ENCODE measurements at places on chromosomes 1 and 21.
A peak's percentile ranks its signal among the peaks of the same experiment; 100 is the strongest.

DNA sequence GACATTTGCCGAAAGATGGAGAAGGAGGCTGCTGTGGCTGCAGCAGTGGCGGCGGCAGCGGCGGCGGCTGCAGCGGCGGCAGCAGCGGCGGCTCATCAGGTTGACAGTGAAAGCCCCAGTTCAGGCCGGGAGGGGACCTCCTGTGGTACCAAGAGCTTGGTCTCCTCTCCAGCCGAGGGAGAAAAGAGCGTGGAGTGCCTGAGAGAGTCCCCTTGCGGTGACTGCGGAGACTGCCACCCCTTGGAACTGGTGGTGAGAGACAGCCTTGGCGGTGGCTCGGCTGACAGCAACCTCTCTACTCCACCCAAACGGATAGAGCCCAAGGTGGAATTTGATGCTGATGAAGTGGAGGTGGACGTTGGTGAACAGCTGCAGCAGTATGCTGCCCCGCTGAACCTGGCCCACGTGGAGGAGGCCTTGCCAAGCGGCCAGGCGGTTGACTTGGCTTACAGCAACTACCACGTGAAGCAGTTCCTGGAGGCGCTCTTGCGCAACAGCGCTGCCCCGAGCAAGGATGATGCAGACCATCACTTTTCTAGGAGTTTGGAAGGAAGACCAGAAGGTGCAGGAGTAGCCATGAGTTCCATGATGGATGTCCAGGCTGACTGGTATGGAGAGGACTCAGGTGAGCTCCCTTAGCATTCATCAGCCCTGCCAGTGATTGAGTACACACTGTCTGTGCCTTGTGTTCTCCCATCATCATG, 6.3 kb downstream of the ZBTB8B start:
- no peak for DNase-seq

- no peak for DNase-seq
These were observed 25.6 kb downstream of the SAMSN1 start for GRCh38 chr21:14520535-14520934.

- no peak for DNase-seq
These were observed 23.3 kb upstream of the S100A7 start for GRCh38 chr1:153483776-153484175.

- DNase-seq: no peak
These were observed 17.5 kb downstream of the RHOU start for GRCh38 chr1:228752675-228753265.

DNA sequence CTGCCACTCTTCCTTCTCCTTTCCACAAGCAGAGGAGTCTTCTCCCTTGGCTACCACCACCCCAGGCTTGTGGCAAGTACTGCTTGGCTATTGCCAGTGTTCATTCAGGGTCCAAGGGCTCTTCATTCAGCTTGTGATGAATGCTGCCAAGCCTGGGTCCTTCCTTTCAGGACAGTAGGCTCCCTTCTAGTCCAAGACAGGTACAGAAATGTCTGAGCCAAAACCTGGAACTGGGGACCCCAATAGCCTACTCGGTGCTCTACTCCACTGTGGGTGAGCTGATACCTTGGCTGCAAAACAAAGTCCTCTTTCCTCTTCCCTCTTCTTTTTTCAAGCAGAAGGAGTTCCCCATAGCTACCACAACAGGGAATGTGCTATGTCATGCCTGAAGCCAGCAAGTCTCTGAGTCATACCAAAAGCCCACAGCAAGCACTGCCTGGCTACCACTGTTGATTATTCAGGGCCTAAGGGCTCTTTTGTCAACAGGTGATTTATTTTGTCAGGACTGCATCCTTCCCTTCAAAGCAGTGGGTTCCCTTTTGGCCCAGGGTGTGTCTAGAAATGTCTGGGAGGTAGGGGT, 268.9 kb downstream of the HHAT start:
- DNase-seq: no peak

DNA sequence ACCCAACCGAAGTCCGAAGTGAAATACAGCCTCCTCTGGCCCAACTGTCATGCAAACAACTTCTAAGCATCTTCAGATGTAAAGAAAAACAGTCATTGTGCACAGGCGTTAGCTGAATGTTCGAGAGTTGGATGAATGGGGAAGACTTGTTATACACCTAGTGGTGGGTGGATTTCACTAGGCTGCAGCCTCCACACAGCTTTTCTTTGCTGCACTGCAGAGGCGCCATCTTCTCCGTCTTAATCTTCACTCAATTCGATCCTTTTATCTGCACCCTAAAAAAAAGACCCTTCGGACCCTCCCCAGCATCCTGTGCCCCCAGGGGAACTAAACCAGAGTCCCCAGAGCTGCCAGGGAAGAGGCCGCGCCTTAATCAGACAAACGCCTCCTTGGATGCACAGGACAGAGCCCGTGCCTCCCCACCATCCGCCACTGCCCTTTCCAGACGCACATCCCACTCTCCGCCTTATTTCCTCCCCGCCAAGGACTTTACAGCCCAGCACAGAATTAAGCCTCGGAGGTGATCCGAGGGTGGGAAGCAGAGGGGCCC, 1.4 kb downstream of the APP start:
- peak; percentile 90 for DNase-seq

- DNase-seq: no peak
These were observed 45.1 kb upstream of the PALMD start for GRCh38 chr1:99600782-99601181.

DNA sequence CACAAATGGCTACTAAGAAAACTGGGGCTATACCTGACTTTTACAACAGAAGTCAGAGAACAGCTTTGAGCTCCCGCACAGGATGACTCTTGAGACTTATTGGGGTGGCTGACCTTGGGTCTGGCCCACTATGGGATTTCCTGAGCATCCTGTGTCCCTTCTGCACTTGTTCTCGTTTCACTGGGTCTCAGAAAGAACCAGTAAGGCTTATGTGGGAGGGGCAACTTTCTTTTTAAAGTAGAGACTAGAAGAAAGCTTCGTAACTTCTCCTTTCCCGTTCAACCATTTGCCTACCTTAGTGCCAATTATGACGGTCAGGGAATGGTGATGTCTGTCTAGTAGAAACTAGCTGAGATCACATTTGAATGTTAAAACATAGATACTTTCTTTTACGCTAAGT, 59.5 kb upstream of the C1orf105 start:
- DNase-seq: no peak

- DNase-seq: no peak
These were observed 283.1 kb downstream of the GRIK1 start for GRCh38 chr21:29656504-29657239.

- DNase-seq: no peak
These were observed 1.2 kb downstream of the CHD5 start for GRCh38 chr1:6178751-6179563.

DNA sequence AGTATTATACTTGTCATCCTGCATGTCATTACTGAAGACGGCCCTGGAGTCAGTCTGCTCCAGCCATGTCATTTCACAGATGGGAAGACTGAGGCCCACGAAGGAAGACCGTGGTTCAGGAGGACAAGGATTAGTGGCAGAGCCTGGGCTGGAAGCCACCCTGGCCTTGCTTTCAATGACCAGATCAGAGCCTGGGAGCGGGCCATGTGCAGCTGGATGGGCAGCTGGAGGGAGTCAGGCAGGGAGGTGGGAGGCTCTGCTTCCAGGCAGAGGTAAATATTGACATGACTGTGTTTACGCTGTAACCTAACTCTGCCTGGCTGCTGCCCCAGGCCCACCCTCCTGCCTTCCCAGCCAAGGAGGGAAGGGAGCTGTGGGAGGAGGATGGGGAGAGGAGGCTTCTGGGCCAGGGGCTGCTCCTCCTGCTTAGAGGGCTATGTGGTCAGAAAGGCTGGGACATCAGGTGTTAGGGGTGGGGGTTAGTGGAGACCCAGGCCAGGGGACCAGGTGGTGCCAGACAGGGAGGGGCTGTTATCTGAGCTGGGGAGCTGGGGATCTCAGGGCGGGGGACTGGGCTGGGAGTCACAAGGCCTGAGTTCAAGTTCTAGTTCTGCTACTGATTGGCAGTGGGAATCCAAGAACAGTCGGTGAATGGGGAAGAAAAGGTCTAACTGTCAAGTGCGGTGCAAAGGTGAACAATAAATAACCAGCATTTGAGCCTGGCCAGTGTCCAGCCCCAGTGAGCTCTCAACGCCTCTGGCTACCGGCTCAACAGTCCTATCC, 48.5 kb upstream of the ECE1 start:
- peak; percentile 74 for DNase-seq

GRCh38 chr1:212179394-212180076, 105.7 kb upstream of the PPP2R5A start:
- DNase-seq: no peak

DNA sequence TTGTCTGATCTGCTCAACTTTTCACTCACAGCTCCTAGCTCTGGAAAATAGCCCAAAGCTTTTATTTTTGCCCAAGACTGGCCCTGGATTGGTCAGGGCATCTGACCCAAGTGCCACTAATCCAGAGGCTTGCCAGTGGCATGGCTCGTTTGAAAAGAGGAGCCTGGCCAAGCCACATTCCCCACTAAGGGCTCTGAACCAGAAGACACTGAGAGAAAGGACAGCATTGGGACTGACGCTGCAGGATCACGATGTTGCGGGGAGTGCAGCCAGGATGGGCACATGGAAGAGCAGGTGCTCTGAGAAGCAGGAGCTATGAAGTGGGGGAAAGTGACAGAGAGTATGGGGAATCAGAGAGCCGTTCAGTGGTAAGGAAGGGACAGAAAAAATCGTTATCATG, 44.9 kb upstream of the TSPAN2 start:
- no peak for DNase-seq

- DNase-seq: no peak
These were observed 3.7 kb upstream of the FNDC7 start for GRCh38 chr1:108708691-108709660.

- no peak for DNase-seq
These were observed 18.3 kb upstream of the EPB41 start for GRCh38 chr1:28895896-28896608.

DNA sequence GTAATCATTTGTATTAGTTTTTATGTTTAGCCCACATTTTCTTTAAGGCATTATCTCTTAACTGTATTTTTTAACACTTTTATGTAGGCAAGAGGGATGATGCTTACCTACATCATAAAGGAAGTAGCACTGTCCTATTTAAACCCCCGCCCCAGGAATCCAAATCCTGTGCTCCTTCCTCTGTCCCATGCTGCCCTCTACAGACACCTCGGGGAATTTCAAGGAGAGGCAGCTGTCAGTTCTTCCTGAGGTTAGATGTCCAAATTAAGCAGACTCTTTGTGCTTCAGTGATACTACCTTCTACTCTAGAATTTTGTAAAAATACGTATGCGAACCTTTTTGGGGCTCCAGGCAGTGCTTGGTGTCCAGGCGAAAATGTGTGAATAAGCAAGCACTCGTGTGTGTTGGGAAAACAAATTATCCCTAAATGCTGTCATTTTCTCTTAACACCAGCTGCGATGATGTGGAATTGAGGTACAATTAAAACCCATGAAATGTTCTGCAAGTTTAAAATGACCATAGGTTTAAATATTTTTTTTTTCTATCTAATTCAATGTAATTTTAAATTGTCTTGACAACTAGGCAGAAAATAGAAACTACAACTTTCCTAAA, 19.2 kb downstream of the CRCT1 start:
- DNase-seq: peak; percentile 40

DNA sequence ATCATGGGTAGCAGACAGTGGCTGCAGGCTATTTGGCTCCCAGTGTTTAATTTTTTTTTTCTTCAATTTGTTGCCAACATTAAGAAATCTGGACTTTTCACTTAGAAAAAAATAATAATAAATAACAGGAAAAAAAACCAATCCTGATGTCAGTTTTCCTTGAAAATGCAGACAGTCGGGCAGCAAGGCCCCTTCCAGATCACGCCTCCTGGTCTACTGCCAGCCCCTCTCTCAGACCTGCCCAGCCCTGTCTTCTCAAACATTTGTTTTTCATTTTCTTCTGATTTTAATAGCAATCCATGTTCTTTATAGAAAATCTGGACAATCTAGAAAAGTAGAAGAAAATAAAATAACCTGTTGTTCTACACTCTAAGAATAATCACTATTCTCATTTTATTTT, 15.5 kb downstream of the IFNGR2 start:
- DNase-seq: no peak

GRCh38 chr1:7424352-7424890, 346.7 kb upstream of the VAMP3 start:
- no peak for DNase-seq

GRCh38 chr1:85454214-85454613, 10.7 kb downstream of the DDAH1 start:
- no peak for DNase-seq

DNA sequence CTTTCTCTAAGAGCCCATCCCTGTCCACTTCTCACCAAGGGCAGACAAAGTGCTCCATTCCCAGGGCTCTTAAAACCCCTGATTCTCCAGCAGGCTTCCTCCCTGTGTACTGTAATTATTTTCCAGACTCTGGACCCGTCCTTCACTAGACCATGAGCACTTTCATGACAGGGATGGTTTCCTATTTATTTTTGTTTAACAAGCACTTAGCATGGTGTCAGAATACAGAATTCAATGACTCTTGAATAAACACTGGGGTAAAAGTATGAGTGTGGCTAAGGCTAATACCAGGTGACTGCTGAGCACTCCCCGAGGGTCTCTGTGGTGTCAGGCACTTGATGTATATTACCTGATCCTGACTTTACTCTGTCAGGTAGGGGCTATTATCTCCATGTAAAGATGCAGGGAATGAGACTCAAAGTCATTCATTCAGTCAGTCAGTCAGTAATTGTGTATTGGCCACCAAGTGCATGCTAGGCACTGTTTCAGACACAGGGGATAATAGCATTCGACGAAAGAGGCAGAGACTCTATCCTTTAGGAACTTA, 47.2 kb downstream of the C1orf21 start:
- DNase-seq: no peak

- no peak for DNase-seq
These were observed 48.0 kb downstream of the MAB21L3 start for GRCh38 chr1:116159177-116159576.

DNA sequence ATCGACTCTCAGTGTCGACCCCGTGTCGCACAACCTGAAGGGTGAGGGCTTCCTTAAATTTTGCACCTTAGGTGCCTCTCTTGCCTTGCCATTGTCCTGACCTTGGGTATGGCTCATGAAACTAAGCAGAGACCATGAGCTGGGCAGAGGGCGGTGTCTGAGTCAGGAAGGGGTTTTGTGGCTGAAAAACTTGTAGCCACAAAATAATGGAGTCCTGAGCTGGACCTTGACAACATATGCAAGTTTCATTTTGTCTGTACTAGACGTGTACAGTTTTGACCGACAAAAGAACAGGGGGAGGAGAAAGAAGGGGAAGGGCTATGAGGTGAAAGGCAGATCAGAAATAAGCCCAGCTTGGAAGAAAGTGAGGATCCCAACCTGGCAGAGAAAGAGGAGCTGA, 8.3 kb upstream of the RUNX1 start:
- DNase-seq: no peak

GRCh38 chr1:6517435-6517851, 26.0 kb upstream of the PLEKHG5 start:
- no peak for DNase-seq

- no peak for DNase-seq
These were observed 76.3 kb downstream of the ITPKB start for GRCh38 chr1:226662642-226663326.

DNA sequence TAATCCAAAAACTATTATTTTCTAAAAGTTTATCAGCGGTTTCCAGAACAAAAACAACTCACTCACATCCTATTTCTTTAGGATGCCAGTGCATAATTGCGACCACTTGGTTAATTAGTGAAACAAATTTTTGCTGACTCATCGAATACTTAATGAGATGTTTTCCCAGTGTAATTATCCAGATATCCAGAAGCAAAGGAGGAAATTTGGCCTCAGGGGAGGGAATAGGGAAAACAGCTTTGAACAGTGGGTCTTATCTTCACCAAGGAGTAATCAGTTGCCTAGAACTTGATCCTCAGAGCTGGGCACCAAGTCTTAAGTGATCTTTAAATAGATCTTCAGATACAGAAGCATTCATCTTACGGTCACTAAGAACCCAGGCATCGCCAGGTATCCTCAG, 24.3 kb downstream of the STYXL2 start:
- no peak for DNase-seq

Measured in NCI-H1694 (cell line).